ENCODE measurements at places on chromosomes 6 and 20. TPM values are rescaled to one million over a fixed set of nuclear protein-coding genes. Genes with fewer than 3 reads are reported as not detected.

PROCR gene
- 6.3 TPM for total RNA-seq

CTCFL gene
- total RNA-seq, result not detected

GRCh38 chr6:32742374-32742773, 1.2 kb downstream of the HLA-DQA2 start:
- no peak for DNase-seq

DNA sequence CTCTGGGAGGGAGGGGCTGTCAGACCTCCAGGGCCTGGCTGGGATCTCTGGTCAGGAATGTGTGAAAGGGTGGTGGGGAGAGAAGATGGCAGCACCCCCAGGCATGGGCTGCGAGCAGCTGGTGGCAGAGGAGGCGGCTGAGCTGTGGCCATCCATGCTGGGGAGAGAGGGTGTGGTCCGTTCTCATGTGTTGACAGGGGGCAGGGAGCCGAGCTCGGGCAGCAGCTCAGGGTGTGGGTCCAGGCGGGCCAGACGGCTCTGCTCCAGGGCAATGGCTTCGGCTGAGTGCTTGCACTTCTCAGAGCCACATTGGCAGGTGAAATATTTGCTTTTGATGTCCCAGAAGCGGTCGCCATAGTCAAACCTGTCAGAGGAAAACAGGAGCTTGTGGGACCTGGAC, 1.1 kb upstream of the SLC44A4 start:
- DNase-seq, result peak; percentile 63

- no peak for DNase-seq
These were observed 27.3 kb upstream of the SLC35B3 start for GRCh38 chr6:8462694-8463093.

GRCh38 chr6:44645276-44645675, 257.8 kb downstream of the CDC5L start:
- DNase-seq, result no peak

DNA sequence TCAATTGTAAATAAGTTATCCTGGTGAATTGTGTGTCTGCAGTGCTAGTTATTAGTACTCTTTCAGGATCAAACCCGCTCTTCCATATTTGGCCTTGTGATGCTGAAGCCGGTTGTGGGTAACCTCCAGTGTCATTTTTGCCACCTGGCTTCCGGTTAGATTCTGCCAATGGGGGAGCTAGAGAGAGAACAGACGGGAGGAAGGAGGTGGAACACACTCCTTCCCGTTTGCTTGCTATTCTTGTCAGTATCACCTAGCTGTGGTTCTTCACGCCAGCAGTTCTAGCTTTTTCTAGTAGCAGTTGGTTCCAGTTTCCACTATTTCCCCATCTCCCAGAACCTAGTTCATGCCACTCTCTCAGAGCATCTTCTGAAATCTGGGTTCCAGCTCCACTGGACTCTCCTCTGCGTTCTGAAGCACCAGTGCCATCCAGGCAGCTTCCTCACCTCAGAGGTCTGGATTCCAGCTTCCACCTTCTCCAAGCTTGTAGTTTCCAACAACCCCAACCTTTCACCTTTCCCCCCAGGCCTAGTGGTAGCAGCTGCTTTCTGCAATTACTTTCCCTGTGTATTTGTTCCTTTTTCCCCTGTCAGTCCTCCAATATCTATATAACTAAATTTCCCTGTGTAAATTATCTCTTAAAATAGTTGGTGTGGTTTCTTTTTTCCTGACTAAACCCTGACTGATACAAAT, 46.9 kb upstream of the LOC128125822 start:
- DNase-seq, result no peak

GRCh38 chr20:3935295-3935955, 46.2 kb downstream of the PANK2 start:
- DNase-seq, result no peak

Measured in left colon (tissue), 2 donors.